CD14-positive monocyte (primary cell): ENCODE measurements at places on chromosomes 2 and 18.
A peak's percentile ranks its signal among the peaks of the same experiment; 100 is the strongest.

DNA sequence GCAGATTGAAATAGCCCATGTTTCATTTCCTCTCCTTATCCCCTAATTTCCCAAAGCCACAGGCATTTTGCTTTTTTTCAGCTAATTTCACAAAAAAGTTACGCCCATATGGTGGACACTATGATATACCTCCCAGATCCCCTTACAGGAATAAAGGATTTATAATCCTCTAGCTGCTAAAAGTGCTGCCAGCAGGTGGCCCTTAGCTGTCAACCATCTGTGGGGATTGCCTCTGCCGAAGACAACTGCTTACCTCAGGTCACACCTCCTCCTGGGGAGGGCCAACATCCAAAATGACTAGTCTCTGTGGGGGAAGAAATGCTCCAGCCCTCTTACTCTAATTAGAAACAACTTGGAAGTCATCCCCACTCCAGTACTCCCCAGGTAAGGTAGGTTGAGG, 61.0 kb upstream of the EPB41L3 start:
- no peak for DNase-seq

- no peak for DNase-seq
These were observed 18.5 kb downstream of the REL start for GRCh38 chr2:60899892-60900249.

- peak; percentile 68 for DNase-seq
These were observed 2.7 kb downstream of the CXCR4 start for GRCh38 chr2:136115183-136115761.

- no peak for DNase-seq
These were observed 1.1 kb downstream of the BIN1 start for GRCh38 chr2:127105656-127106456.

DNA sequence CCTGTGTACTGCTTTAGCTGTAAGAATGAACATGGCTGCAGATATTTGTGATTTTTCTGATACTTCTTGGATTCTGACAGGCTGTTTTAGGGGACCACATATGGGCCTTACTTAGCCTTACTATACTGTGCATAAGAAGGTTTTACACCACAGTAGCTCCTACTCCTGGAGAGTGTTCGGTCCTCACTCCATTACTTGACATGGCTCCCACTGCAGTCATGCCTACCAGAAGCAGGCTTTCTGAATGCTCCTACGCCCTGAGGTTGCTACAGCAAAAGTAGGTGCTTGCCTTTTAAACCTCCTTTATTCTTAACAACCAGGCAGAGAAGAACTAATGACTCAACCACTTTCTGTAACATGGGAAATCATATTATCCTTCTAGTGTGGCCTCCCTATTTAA, 125.2 kb upstream of the MAP2 start:
- no peak for DNase-seq

DNA sequence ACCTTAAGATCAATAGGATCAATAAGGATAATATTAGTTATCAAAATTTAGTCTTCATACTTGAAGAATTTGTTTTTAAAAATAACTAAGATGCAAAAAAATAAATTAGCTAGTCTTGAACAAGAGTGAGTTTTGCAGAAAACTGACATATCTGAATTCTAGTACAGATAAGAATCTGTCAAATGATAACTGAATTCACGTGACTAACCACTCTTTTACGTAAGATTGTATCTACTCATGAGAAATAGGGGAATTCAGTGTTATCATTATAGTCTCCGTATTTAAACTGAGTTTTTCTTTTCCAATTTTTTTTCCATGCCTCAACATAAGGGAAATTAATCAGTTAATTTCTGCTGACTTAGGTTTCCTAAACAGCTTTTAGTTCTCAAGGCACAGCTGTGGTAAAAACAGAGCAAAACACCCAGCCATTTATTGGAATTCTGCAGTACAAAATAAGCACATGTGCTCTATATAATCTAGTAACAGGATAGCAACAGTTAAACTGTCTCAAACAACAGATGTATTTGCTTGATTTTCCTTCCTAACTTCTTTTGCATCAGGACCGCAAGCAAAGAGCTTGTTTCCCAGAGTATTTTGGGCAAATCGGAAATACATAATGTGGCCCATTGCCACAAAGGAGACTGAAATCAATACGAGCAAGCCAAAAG, 19.1 kb downstream of the SLC40A1 start:
- no peak for DNase-seq
